ENCODE measurements at places on chromosomes 2 and 18.
A peak's percentile ranks its signal among the peaks of the same experiment; 100 is the strongest.

- DNase-seq = no peak
Measured at GRCh38 chr2:207041279-207041678, 102.0 kb downstream of the CPO start.

GRCh38 chr18:8695932-8696517 lies 9.3 kb upstream of the MTCL1 start:
- no peak for DNase-seq

DNA sequence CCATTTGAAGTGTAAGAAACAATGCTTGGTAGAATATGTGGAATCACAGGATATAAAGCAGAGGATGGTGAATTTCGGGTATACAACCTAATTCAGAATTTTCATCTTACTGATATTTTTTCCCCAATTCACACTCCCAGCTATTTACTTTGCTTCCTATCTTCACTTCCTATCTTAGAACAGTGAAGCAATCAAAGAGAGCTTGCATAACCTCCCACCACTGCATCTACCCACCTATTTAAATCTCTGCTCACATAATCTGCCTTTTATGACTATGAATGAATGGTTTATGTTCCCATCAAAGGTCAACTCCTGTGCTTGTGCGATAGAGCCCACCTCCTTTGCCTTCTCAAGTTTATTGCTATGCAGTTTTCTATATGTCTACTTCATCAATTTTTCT lies 3.3 kb downstream of the RMDN2 start:
- DNase-seq = no peak

DNA sequence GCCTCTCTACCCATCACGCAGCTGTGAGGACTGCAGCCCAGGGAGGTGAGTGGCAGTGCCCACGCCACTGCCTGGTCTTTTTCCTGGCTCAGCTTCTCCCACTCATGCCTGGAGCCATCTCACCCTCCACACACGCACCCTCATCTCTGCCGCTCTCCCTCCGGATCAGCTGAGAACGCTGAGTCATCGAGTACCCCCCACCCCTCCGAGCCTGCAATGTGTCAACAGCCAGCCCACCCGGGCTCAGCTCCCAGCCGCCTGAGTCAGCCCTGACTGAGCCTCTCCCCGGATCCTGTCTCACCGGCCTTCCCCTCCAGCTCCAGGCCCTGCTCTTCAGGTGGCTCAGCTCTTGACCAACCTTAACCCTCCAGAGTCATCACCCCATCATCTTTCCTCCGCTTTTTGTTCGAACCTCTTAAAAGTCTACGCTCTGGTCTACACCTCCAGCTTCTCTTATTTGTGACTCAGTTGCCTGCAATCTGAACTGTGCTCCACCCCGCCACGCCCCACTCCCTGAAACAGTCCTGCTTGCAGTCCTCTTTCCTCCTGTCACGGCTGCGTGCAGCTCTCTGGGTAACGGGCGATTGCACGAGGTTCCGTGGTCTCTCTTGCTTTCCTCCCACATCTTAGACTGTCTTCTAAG lies 94.4 kb upstream of the ASAP2 start:
- DNase-seq = no peak

- DNase-seq = no peak
Measured at GRCh38 chr2:141492816-141493215, 638.0 kb downstream of the LRP1B start.

DNA sequence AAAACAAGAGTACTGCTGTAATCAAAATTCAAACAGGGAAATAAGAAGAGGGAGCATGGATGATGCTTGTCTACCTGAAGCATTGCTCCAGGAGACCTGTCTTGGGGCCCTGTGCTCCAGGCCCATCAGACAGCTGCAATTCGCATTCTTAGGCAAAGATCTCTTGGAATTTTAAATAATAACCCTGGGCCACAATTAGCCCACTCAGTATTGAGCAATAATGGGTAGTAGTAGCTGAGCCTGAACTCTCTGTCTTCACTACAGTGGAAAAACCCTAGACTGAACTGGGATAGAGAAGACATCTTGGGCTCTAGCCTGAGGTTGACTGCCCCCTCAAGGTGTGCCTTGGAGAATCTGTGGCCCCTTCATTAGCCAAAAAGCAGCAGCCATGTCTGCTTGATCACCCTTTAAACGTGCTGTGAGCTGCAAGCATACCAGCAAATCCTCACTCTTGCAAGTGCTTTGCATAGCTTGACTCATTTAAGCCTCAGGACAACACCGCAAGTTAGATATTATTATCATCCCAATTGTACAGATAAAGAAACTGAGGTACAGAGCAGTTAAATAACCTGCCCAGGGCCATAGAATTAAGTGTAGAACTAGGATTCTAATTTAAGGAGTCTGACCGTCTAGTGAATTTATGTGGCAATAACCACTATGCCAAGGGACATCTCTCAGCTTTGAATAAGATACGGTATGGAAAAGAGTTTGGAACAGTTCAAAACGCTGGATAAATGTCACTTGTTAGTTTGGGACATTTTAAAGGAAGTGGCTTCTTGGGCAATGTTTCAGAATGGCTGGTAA lies 69.0 kb downstream of the DDX1 start:
- DNase-seq = no peak

- peak; percentile 29 for DNase-seq
Measured at GRCh38 chr2:199315299-199316179, 142.2 kb downstream of the SATB2 start.

- DNase-seq = peak; percentile 9
Measured at GRCh38 chr2:15561574-15562344, 625 bp upstream of the NBAS start.

DNA sequence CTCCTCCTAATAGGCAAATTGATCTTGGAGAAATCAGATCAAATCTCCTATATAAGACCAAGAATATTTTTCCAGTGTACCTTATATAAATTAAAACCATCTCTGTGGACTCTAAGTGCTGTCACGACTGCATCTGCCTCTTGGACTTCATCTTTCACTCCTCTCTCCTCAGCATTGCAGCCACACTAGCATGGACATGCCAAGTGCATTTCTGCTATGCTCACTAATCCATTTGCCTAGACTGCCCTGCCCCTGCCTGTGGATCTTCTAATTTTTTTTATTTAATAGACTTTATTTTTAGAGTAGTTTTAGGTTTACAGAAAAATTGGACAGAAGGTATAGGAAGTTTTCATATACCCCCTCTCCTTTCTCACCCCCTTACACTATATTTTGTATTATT lies 146.7 kb upstream of the VWC2L start:
- DNase-seq = no peak

DNA sequence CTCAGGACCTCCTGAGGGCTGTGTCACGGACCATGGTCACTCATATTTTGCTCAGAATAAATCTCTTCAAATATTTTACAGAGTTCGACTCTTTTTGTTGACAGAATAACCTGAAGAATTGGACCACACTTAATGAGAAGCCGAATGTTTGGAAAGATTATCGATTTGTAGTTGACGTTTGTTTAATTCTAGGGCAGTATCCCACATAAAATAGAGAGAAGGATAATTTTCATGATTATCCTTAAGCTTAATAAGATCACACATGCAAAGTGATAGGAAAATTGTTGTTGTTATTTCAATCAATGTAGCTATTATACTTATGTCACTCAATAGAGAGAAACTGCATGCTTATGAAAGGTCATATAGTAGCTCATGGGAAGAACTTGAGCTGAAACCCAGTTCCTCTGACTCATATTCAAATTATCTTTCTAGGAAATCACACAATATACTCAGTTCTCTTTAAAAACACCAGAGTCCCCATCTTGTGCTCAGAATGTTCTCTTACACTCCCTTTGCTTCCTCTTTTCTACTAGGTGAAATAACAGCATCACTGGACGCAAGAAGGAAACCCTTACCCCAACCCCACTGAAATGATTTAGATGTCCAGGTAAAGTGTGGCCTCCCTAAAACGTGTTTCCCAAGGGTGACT lies 982.1 kb downstream of the TSN start:
- DNase-seq = peak; percentile 61

DNA sequence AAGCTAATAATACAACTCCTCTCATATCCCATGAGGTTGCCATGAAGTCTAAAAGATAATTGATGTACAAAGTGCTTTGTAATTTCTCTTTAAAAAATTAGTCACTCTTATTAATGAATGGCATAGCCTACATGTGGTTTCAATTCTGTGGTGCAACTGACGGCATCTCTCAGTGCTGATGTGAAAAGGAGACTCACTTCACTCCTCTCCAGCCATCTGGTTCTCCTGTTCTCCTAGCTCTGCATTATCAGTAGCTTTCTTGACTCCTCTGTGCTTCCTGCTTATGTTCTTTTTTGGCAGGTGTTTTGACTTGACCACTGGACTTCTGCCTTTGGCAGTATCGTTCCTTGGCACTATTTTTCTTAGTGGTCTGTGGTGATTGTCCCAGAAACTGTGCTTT lies 134.9 kb upstream of the ZFP36L2 start:
- DNase-seq = peak; percentile 29

- no peak for DNase-seq
Measured at GRCh38 chr2:71689393-71689792, 236.0 kb downstream of the DYSF start.

- no peak for DNase-seq
Measured at GRCh38 chr2:118982039-118982438, 40.0 kb downstream of the MARCO start.

- DNase-seq = no peak
Measured at GRCh38 chr18:36509646-36510197, 212.2 kb downstream of the FHOD3 start.

GRCh38 chr2:11073251-11073650 lies 82.0 kb upstream of the SLC66A3 start:
- peak; percentile 30 for DNase-seq

DNA sequence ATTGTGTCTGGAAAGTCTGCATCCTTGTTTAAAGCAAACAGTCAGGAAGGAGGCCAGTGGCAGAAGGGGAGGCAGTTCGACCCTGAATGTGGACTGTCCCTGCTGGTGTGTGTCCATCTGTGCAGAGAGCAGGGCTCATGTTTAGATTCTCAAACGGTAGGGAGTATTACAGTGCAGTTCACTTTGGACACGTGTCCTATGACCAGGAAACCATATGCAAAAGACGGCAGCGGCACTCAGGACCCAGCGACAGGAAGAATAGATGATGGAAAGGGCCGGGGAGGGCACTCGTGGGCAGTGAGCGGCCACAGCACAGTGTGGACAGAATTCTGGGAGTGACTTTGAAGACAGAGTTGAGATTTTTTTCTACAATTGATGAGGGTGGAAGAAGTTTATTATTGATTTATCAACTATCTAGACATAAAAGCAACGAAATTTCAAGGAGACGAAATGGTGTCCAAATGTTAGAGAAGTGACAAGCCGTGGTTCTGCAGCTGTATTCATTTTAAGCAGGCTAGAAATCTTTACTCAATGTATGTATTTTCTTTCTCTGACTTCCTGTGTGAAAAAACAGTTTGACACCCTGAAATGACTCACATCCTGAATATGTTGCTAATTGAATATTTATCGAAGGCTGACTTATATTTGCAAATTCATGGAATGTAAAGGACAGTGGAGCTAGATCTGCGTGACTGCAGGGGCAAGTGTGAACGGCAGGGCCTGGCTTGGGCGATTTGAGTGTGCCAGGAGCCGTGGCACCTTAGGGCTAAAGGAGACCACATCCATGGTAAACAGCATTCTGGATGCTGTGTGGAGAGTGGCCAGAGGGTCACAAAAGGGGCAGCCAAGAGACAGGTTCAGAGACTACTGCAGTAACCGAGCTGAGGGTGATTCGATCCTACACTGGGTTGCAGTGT lies 214.2 kb downstream of the PTGR3 start:
- peak; percentile 77 for DNase-seq

DNA sequence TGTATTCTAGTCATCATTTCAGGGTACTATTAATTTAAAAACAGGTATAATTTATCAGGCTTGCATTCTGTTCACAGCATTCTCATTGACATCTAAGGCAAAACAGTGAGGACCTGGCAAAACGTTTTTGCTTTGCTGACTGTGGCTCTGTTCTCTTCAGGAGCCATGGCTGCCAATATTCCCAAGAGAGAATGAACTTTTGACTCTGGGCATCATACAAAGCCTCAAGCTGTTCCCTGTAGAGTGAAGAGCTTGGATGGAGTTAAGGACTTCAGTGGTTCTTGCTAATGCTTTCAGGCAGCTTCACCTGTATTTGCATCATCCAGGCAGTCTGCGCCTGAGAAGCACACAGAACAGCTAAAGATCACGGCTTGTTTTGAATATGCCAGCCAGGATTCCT lies 65.9 kb upstream of the CAVIN2 start:
- DNase-seq = no peak

DNA sequence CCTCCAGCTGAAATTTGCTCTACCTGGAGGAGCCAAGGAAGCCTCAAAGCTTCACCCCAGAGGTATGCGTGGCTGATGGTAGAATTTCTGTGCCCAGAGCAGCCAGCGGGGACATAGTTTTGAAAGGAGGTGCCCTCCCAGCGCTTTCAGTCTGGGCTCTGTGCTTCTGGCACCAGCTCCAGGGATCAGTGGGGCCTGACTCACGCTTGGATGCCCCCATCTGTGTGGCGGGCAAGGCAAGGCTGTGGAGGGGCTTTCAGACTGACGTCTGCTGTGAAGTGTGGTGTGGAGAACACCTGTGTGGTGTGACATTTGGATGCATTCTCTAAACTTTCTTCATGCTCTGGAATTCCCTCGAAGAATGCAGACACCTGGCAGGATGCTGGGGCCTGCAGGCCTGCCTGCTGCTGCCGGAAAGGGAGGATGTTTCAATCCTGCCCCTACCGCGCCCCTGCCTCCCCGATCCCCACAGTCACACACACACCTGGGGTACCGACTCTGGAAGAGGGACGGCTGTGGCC lies 84.1 kb downstream of the CTIF start:
- peak; percentile 54 for DNase-seq

DNA sequence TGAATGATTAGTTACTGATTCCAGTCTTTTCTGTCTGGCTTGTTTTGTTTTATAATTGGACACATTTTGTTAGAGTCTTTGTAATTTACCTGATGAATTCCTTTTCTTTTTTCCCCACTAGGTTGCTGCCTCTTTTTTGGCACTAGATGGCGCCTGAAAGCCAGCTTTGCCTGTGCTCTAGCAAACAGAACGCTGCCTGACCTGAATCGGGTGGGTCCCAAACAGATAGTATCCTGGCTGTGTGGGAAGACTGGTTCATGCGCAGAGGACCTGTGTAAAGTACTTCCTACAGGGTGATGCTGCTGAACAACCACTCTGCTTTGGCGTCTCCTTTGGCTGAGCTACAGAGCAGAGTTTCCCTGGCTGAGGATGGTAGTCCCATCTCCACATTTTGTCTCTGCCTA lies 288.2 kb downstream of the IKZF2 start:
- peak; percentile 64 for DNase-seq

- no peak for DNase-seq
Measured at GRCh38 chr2:84165256-84165655, 293.8 kb downstream of the SUCLG1 start.

DNA sequence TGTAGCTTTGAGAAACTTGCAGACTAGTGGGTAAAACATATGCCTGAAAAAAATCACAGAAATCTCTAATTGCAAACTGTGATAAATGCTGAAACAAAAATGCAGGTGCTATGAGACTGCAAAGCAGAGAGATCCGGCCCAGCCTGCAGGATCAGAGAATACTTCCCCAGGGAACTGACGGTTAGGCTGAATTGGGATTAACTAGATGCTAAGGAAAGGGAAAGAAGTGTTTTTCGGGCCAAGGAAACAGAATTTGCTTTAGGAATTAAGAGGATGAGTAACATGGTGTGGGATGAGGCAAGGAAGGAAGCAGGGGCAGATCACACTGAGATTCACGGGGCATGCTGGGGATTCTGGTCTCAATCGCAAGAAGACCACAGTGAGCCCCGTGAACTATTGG lies 71.5 kb downstream of the OSBPL6 start:
- DNase-seq = no peak

Measured in GM12865 (cell line).